ENCODE measurements at places on chromosomes 5 and 9. TPM values are rescaled to one million over a fixed set of nuclear protein-coding genes. Genes with fewer than 3 reads are reported as not detected.

Gene SNX2
- 52.4 TPM for total RNA-seq

DNA sequence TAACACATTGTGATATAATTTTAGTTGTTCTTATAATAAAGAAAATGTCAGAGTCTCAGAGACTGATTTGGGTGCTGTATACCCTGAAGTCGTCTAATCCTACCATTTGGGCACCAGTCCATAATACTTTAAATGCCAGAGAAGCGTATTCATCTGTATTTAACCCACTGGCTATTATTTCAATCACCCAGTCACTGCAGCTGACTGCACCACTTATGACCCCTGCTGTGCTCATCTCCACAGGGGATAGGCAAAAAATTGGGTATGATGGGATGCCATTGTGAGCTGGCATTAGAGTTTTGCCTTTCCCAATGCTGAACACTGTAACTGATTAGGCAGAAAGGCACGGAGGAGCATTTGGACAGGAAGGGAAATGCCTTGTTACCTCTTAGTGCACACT is 599.7 kb downstream of the CAAP1 start:
- no peak for DNase-seq

DNA sequence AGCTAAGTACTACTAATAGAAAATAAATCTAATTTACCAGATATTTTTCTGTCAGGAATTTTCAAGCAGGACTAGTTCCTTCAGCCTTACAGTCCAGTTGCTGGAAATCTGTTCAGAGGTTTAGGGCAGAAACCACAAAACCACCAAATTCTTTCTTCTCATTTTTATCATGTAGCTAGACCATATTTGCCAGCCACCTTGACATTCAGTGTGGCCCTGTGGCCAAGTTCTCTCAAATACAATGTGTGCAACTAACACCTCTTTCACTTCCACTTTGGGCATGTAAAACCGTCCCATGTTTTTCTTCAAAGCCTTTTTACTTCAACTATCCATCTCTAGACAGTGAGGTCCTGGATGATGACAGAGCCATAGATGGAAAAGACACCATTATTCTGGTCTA is 1133.2 kb upstream of the CDH18 start:
- DNase-seq = no peak

GRCh38 chr5:58795327-58795726 is 212.5 kb downstream of the RAB3C start:
- DNase-seq = no peak

Gene ARAP3
- total RNA-seq = 5.3 TPM

DNA sequence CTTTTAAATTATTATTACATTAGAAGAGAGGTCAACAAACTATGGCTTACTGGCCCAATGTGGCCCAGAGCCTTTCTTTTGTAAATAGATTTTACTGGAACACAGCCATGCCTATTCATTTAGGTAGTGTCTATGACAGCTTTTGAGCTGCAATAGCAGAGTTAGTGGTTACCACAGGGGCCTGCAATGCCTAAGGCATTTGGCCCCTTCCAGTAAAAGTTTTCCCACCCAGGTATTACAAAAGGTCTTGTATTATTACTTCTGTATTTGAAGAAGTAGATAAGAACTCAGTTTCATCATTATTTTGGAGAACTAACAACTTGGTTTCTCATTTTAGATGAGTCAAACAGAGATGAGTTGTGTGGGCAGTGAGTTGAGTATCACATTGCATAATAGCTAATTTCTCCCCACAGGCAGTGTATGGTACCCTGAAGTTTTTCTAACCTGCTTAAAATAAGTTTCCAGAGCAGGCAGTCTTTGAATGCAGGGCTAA is 9.5 kb downstream of the MTRR start:
- DNase-seq = no peak

DNA sequence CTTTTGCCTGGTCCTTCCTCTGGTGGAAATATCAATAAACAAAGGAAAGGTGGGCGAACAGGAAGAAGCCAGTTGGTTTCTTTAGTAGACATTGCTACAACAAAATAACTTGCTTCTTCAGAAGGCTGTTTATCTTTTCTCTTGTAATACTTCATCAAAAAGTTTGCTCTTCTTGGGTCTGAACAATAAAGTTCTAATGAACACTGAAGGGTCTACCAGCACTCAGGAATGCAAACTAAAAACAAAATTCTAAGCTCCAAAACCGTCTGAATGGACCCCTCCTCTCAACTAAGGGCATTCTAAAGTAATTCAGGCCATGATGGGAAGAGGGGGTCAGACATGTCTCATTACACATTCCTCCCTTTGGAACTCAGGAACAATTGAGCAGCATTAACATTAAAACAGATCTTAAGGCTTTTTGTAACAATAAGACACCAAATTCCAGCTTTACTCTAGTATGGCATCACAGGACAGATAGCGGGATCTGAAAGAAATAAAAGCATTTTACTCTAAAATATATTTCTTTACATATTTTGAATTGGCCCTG is 2.3 kb downstream of the TBCA start:
- no peak for DNase-seq

DNA sequence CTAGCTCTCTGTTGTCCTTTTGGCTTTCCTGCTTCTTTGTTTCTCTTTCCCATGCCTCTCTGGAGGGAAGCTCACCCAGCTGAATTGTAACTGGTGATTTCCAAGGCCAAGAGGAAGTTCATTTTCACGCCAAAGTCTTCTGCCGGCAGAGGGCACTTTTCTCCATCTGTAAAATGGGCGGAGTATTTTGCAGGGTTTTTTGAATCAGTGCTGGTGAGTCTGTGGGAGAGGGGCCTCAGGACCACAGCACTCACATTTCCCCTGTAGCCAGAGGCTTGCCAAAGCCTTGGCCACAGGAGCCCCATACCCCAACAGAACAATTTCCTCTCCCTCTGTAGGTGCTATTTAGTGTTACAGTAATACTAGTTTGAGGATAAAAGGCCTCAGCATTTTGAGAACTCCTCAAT is 42.3 kb upstream of the MATR3 start:
- no peak for DNase-seq

GRCh38 chr9:137582286-137582860 is 3.6 kb upstream of the DPH7 start:
- no peak for DNase-seq
